ENCODE measurements at places on chromosomes 2 and 18.

DNA sequence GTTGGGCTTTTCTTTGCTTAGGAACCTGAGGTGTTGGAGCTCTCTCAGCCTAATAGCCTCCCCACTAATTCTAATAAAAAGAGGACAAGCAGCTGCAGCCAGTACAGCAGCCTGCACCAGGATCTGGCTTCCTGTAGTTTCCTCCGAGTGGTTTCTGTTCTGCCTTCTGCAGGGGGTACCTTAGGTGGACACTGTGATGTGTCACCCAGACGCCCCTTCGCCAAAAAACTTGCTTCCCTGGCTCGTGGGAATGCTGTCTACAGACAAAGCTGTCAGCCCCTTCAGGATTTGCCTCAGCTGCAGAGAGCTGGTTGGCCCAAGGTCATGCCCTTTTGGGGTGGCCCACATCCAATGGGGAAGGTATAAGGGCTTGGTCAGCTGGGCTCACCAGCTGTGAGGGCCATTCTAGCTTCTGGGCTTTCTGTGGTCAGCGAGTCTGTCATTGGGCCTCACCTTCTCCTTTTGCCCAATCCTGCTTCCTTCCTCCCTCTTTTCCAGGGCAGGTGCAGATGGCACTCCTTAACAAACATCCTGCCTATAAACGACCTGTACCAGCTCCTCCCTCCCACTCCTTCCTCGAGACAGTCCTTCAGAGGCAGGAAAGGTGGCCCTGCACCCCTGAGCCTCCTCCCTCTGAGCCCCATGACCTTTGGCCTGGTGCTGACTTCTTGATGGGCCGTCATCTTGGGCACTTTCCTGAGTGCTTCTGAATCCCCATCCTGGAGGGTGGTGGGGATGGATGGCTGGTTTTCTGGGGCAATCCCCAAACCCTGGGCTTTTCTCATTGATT, 44.0 kb upstream of the ROCK2 start:
- DNase-seq = no peak

DNA sequence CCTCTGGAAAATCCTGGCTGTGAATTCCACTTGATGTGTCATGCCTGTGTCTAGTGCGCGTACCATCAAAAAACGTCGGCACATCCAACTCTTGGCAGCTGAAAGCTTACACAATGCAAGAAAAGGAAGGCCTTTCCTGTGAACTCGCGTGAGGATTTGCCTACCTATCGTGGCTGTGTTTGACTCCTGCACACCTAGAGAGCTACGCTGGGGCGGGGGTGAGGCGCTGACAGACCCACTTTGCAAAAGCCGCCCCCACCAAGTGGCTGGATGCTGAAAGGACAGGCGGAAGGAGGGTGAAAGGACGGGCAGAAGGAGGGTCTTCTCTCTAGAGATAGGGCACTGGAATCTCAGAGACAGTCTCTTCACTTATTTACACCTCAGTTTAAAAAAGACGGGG, 270.1 kb downstream of the EIPR1 start:
- DNase-seq = no peak

DNA sequence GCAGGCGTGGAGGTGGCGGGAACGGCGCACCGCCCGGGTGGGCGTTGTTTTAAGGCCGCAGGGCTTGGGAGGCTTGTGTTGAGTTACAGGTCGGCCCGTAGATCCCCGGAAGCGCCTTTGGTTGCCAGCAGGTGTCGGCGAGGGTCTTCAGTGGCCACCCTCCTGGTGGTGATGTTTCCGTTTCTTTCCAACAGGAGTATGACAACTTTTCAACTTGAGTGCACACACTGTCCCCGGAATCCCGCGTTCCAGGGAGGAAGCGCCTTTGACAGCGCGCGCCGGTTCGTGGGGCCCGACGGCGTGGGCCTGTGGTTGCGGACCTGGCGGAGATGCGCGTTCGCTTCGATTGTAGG, 1.0 kb upstream of the HDAC4 start:
- peak; percentile 76 for DNase-seq

- no peak for DNase-seq
Observed at GRCh38 chr2:208488686-208489564, 82.3 kb downstream of the PTH2R start.

DNA sequence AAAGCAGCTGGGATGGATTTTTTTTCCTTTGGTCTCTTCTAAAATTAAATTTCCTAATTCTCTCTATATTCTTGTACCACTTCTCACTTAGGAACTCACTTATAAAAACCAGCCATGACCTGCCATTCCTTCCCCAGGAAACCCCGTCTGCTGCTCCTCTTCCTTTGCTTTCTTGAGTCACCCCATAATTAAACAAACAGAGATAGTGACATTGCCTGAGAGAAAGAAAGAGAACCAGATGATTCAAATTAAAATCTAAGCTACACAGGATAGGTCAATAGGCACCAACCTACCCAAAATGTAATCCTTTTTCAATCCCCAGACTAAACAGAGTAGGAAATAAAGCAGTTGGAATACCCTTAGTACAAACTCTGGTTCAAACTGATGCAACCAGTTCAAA, 9.7 kb downstream of the STK39 start:
- no peak for DNase-seq

DNA sequence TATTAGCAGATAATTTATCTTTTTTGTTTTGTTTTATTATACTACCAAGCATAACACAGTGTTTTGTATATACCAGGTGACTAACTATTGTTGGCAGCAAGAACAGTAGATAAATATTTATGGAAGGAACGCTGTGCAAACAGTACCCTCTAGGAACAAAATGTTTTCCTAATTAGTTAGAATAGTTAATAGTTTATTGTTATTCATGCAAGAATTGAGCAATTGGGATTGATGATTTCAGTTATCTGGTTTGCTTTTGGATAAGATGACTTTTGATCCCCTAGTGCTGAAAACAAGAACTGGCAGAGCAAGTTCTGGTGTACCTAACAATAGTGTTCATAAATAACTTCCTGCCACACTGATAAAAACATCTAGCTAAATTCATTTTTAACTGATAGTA, 323.3 kb downstream of the TGIF1 start:
- DNase-seq = no peak

- DNase-seq = no peak
Observed at GRCh38 chr2:151405376-151405775, 4.3 kb upstream of the RIF1 start.

GRCh38 chr2:100704156-100704555, 115.8 kb upstream of the NPAS2 start:
- DNase-seq = no peak

DNA sequence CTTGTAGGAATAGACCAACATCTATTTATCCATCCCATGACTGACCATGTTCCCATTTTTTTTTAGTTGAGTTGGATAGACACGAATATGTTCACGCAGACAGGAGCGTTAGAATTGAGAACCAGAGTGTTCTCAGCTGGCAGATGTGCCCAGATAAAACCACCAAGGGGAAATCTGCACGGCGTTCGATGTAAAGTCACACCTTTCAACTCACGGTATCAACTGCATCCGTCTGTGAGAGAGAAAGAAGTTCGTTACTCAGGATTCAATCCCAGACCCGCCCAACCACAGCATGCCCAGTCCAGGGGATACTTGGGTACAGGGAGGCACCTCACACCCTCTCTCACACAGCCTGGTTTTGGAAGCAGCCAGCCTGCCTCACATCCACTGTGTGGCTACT, 26.1 kb downstream of the MAL start:
- no peak for DNase-seq

DNA sequence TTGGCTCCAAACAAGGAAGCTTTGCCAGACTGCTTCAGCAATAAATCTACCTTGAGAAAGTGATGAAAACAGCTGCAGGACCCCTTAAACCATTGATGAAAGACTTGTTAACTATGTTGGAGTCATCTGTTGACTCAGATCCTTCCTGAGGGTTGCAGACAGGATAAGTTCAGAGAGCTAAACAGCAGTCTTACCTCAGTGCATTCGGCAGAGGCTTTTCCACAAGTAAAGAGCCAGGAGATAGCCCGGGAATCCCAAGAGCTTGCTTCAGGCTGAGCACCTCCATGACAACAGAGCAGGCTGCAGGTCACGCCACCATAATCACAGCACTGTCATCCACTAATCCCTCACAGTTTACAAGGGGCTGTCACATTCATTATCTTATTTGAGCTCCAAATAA, 23.7 kb downstream of the KIAA2012 start:
- no peak for DNase-seq

DNA sequence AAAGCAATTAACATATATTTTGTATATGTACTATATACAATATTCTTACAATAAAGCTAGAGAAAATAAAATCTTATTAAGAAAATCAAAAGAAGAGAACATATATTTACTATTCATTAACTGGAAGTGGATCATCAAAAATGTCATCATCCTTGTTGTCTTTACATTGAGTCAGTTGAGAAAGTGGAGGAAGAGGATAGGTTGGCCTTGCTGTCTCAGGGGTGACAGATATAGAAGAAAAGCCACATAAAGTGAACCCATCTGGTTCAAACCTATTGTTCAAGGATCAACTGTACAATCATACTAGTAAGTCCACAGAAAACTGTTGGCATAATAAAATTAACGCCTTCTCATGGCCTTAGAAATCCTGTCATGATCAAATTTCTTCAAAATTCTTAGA, 26.6 kb downstream of the SESTD1 start:
- no peak for DNase-seq

GRCh38 chr2:72399879-72400278, 252.2 kb upstream of the CYP26B1 start:
- no peak for DNase-seq

DNA sequence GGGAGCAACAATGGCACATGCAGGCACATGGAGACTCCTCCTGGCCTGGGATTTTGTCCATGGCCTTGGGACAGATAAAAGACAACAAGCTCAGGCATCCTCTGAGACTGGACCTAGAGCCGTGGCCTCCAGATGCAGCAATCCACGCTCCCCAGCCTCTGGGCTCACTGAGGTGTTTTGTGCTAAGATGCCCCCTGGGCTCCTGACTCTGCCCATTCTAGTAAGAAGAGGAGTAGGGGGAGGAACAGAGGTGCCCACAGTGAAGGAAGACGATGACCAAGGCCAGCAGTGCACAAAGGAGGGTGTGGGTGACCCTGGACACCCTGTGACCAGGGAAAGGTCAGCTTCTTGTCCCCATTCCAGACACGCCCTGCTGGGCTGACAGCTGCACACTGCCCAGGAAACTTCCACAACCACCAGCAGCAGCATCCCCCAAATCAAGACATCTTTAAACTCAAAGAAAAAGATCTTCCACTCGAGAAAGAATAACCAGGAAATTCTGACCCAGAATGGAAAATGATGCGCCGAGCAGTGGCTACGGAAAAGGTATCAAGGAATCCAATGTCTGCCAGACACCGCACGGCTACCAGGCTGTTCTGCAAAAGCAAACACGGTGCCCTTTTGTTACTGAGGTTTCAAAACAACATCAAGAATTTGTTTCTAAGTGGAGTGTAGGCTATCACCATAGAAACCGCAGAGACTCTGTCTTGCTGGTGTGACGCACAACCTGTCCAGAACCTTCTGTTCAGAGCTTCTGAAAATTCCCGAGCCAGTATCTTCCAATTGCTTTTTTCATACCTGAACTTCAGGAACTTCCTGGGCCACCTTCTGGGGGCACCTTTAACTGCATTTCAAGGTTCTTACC, 65.5 kb downstream of the ZNF516 start:
- no peak for DNase-seq

GRCh38 chr2:224034017-224034416, 5.1 kb downstream of the SERPINE2 start:
- no peak for DNase-seq

DNA sequence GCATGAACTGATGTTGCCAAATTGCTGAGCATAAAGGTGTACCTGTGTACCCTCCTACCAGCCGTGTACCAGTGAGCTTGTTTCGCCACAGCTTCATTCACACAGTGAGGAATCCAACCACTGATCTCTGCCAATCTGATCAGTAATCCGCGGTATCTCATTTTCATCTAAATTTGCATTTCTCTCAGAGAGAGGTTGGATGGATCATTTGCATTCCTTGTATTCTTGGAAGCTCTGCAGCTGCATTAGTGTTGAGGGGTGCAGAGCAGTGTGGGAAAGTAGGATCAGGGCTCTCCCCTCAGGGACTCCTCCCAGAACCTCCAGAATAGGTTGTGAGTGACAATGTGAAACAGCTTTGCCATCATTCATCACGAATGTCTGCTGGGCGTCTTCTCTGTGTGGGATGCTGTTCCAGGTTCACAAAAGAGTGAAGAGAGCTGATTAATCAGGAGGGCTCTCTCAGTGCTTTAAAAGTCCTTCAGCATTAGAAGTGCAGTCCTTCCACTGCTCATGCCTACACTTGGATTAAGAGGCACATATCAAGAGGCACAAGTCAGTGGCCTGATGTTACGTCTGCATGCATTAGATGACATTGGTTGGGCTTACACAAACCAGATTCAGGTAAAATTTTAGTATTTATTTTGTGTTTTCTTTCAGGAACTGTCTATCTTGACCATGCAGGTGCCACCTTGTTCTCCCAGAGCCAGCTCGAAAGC, 7.5 kb downstream of the MOCOS start:
- no peak for DNase-seq

GRCh38 chr2:45554073-45554741, 56.9 kb downstream of the SRBD1 start:
- DNase-seq = no peak

DNA sequence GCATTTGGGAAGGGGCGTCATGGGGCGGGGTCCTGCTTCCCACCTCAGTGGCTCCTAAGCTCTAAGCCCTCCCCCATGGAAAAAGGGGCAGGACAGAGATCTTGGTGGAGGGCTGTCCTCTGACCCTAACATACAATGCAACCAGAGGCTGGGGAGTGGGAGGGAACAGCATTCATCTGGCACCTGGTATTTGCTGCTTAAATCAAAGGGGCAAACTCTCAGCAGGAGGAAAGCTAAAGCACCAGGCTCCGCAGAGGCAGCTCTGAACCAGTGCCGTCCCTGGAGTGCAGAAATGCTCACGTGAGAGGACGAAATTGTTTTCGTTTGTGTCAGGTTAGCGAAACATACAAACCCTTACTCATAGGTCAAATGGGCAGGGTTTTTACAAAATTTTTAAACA, 92.7 kb upstream of the PXDN start:
- no peak for DNase-seq

GRCh38 chr2:67651565-67651964, 254.4 kb downstream of the ETAA1 start:
- DNase-seq = no peak

- no peak for DNase-seq
Observed at GRCh38 chr2:152042636-152043615, 55.9 kb downstream of the CACNB4 start.

DNA sequence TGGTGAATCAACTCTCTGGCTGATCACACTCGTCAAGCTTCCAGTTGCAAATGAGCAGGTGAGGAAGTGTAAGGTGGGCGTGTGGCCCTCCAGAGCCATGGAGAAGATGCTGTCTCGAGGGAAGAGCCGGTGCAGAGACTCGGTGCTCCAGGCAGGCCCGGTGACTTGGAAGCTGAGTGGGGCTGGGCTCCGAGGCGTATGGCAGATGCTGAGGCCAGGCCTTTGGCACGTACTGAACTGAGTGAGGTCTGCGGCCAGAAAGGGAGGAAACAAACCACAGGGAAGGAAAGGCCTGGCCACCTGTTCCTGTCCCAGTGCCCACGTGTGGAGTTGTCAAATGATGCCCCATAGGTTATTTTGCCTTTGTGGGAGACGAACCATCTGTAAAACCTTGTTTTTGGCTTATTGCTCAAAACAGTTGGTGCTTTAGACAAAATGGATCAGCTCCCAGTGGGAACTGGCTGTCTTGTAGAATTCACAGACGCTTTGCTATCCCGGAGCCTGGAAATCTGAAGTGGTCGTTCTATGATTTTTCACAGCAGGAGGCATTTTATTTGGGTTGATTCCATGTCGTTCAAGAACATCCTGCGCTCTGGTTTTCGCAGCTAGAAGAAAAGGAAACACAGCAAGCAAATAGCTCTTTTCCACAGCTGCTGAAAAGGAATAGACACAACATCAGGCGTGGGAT, 117.5 kb upstream of the TMEM18 start:
- no peak for DNase-seq

All from activated CD8-positive, alpha-beta T cell treated with anti-CD3 and anti-CD28 coated beads for 36 hours (primary cell).